ENCODE measurements at places on chromosomes 5 and 9. TPM values are rescaled to one million over a fixed set of nuclear protein-coding genes. Genes with fewer than 3 reads are reported as not detected.

The NTRK2 gene
- under 0.01 TPM for total RNA-seq

The LCNL1 gene
- not detected for total RNA-seq

The IFNA13 gene
- not detected for total RNA-seq

The ACTBL2 gene
- total RNA-seq = under 0.01 TPM

The CBY3 gene
- total RNA-seq = not detected

The SAXO1 gene
- under 0.01 TPM for total RNA-seq

Measured in bladder microvascular endothelial cell (primary cell).